ENCODE measurements at places on chromosomes 6 and 20. TPM values are rescaled to one million over a fixed set of nuclear protein-coding genes. Genes with fewer than 3 reads are reported as not detected.

DNA sequence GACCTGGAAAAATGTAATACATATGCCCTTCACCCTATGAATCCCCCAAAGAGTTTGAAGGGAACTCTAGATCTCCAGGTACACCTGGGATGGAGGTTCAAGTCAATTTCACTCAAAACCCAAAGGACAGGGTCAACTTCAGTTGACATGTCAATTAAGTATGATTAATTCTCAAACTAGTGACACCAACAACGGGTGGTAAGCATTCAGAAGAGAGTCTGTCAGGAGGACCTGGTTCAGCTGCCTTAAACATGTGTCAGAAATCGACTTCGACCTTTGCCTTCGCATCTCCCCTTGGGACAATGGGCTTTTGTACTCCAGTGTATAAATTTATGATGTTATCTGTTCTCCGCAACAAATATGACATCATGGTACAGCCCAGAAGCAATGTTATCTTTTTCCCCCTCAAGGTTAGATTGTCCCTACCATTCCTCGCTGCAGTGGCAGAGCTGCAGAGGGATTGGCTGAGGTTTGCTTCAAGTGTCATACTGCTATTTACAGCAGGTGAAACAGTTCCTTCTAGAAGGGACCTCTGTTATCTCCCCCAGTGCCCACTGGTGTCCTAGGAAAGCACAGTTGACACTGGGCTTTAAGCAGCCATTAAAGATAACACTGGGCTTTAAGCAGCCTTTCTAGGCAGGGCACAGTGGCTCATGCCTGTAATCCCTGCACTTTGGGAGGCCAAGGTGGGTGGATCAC lies 94.7 kb upstream of the SNX9 start:
- H3K36me3 ChIP-seq = no peaks in the 10 kb centered on the region
- H3K4me1 ChIP-seq = no peaks in the 10 kb centered on the region
- H3K27ac ChIP-seq = no peak overlapping the region
- no peak for DNase-seq
- H3K27me3 ChIP-seq = no peaks in the 10 kb centered on the region
- no peak overlapping the region for H3K4me3 ChIP-seq

- H3K4me3 ChIP-seq = no peak overlapping the region
- DNase-seq = no peak
- H3K36me3 ChIP-seq = no peaks in the 10 kb centered on the region
- no peaks in the 10 kb centered on the region for H3K27me3 ChIP-seq
- no peaks in the 10 kb centered on the region for H3K4me1 ChIP-seq
- H3K27ac ChIP-seq = peak overlapping the region; percentile 42
These were observed 49.6 kb downstream of the SLC2A12 start for GRCh38 chr6:134002821-134003220.

DNA sequence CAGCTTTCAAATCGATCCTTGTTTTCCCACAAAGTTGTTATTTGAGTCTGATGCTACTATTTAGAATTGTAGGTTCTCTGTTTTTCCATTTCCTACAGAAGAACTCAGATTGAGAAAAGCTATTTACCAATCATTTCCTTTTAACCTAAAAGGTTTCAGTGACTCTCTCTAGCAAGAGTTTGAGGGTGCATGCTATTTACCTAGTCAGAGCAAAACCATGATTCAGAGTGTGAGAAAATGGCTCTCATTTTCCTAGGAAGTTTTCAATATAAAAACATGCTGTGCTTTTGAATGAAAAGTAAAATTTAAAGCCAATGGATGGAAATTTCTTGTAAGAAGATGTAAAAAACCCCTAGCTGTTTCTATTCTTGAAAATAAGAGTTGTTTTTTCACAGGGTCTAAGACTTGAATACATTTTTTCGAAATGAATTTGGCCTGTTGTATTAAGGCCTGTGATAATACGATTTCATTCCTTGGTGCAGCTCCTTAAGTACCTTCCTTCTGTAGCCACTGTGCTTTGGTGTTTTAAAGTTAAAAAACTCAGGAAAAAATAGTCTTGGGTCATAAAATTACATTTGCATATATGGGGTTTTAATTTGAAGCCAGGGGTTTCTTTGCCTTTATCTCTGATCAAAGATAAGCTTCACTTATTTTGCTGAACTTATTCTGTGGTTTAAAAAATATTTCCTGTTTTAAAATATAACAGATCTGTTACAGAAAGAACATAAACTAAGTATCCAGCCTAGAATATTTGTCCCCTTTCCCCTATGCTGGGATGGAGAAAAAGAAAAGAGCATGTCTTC lies 18.0 kb upstream of the RSPH3 start:
- no peaks in the 10 kb centered on the region for H3K36me3 ChIP-seq
- H3K4me1 ChIP-seq = no peaks in the 10 kb centered on the region
- H3K27me3 ChIP-seq = no peaks in the 10 kb centered on the region
- no peak for DNase-seq
- no peak overlapping the region for H3K4me3 ChIP-seq
- no peak overlapping the region for H3K27ac ChIP-seq

DNA sequence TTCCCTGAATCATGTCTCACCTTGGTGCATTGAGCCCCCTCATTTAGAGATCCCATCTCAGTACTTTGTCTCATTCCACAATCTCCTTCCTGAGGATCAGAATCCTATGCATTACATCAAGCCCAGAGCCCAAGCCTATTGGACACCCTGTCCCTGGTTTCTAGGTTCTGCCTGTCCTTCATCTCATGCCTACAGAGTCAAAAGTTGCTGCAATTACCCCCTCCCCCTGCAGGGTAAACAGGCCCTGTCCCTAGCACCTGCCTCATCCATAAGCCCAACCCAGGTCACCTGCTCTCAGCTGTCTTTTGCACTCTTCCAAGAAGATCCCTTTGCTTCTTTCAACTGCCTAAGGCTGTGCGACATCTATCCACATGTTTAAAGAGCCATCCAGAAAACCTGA lies 93.9 kb downstream of the SPTLC3 start:
- no peaks in the 10 kb centered on the region for H3K4me1 ChIP-seq
- no peak for DNase-seq
- no peaks in the 10 kb centered on the region for H3K36me3 ChIP-seq
- no peak overlapping the region for H3K27ac ChIP-seq

DNA sequence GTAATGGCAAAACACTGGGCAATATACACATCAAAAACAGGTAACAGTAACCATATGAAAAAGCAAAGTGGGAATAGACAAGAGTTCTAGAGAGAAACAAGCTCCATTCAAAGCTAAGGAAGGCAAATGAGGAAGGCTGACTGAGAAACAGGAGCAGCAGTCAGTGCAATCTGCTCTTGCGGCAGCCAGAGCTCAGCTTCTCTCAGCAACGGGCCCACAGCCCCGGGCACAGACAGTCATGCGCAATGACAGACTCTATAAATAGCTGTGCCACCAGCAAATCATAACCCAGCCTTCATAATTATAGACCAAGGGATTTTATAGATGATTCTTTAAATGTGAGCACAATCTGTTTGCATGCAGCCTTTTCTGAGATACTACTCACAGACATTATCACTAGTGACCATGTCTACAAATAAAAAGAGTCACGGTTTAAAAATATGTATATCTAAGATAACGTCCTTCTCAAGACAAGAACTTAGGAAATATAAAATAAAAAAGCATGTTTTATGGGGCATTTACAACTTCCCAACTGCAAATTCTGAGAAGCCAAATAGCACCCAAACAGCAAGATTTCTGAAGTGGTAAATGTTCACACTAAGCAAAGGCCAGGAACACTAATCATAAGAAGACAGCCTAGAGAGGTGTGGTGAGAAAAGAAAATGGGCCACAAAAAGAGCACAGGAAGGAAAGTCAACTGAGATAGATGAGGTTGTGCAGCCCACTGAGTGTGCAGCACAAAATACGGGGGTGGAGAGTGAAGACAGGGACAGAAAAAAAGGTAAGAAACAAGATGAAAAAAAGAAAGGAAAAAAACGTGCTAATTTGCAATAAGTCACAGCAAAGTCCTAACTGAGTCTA lies 39.9 kb upstream of the BEND6 start:
- H3K36me3 ChIP-seq = no peaks in the 10 kb centered on the region
- H3K4me3 ChIP-seq = no peak overlapping the region
- H3K27me3 ChIP-seq = no peaks in the 10 kb centered on the region

- H3K4me3 ChIP-seq = peak overlapping the region; percentile 67
- H3K4me1 ChIP-seq = peaks cover 55% of the 10 kb centered on the region
- no peak for DNase-seq
- H3K27ac ChIP-seq = peak overlapping the region; percentile 16
These were observed 16.2 kb downstream of the FOXC1 start for GRCh38 chr6:1625794-1626435.

DNA sequence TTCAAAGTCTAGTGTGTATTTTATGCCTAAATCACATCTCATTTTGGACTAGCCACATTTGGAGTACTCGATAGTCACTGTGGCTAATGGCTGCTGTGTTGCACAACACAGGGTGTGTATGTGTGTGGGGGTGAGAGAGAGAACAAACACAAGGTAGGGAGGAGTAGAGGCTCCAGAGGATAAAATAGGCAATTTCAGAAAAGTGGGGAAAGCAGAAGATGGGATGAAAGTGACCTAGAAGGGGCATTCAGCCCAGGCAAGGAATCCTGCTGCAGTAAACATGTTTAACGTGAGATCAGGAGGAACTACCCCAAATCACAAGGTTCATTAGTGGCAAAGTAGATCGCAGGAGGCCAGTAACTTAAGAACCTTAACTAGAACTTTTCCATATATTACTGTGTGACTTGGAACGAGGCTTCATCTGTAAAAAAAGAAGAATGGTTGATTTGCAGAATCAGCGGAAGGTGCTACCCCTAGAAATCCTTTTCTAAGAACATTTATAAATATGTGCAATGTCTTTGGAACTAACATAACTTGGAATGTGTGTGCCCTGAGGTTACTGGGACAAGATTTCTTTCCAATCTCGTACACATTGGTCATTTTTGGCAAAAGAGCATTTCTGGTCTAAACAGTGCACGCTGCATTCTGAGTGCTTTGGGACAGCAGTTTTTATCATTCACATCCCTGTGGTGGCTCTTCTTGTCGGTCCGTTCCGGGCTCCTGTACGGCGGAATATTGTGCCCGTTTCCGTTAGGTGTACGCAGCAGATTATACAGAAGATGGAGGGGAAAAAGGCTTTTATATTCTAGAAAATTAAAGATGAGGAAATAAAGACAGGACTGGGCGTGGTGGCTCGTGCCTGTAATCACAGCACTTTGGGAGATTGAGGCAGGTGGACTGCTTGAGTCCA lies 2.6 kb downstream of the DUSP22 start:
- H3K27ac ChIP-seq = peak overlapping the region; percentile 97
- H3K4me3 ChIP-seq = no peak overlapping the region
- H3K36me3 ChIP-seq = no peaks in the 10 kb centered on the region
- no peaks in the 10 kb centered on the region for H3K27me3 ChIP-seq
- DNase-seq = no peak

DNA sequence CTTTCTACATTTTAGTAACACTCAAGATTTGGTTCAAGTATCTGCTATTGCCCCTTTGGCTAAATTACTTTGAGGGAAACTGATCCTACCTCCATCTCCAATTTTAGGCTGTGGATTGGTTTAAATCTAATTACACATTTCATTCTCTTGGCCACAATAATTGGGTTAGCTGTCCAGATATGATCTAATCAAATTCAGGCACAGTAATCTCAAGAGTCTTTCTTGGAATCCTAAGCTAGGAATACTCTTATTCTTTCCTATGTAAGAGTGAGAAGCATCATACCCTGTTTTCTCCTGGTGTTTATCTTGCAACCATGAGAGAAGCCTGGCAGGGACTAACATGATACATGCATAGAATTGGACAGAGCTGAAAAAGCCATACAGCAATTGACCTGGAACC lies 300.4 kb upstream of the MARCKS start:
- no peaks in the 10 kb centered on the region for H3K36me3 ChIP-seq
- no peaks in the 10 kb centered on the region for H3K4me1 ChIP-seq
- H3K4me3 ChIP-seq = no peak overlapping the region
- DNase-seq = no peak

- no peak overlapping the region for H3K4me3 ChIP-seq
- no peaks in the 10 kb centered on the region for H3K36me3 ChIP-seq
These were observed 101.7 kb downstream of the TULP4 start for GRCh38 chr6:158413814-158414565.

DNA sequence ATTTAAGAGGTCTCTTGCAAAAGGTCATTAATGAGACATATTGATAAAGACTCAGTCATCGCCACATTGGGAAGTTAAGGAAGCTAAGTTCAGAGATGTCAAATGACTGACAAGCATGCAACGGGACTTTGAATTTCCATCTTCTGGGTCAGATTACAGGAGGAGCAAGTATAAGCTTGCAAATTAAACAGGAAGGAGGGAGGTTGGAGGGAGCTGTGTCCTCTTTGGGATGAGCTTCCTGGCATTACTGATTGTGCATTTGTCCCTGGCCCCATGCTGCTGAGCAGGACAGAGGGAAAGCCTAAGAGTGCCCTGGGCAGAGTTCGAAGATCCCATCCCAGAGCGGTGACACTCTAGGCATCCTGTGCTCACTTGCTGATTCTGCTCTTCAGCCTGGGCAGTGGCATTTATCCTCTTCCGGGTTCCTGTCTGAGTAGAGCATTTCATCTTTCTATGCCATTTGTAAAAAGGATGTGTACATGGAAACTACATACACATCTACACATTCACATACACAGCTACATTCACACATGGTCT lies 40.5 kb downstream of the SLC22A1 start:
- no peaks in the 10 kb centered on the region for H3K27me3 ChIP-seq
- H3K4me1 ChIP-seq = no peaks in the 10 kb centered on the region
- no peak for DNase-seq
- no peak overlapping the region for H3K27ac ChIP-seq
- H3K4me3 ChIP-seq = no peak overlapping the region
- H3K36me3 ChIP-seq = no peaks in the 10 kb centered on the region

- H3K4me1 ChIP-seq = no peaks in the 10 kb centered on the region
- H3K27me3 ChIP-seq = no peaks in the 10 kb centered on the region
- H3K36me3 ChIP-seq = no peaks in the 10 kb centered on the region
These were observed 187.7 kb downstream of the AIG1 start for GRCh38 chr6:143248359-143248758.

DNA sequence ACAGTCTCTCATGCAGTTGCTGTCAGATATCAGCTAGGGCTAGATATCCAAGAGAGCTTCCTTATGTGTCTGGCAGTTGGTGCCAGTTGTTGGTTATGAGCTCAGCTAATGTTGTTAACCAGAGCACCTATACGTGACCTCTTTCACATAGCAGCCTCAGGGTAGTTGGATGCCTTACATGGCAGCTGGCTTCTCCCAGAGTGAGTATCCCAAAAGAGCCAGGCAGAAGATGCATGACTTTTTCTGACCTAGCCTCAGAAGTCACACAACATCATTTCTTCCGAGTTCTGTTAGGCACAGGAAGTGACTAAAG lies 175.7 kb downstream of the VEGFA start:
- no peak overlapping the region for H3K4me3 ChIP-seq
- DNase-seq = no peak
- no peak overlapping the region for H3K27ac ChIP-seq
- no peaks in the 10 kb centered on the region for H3K36me3 ChIP-seq

The DZANK1 gene
- 1.6 TPM for total RNA-seq

The RIPOR3 gene
- 73.0 TPM for total RNA-seq

The TMEM74B gene
- total RNA-seq = 0.44 TPM

The COQ3 gene
- total RNA-seq = 0.98 TPM

Data from tibial nerve (tissue), 4 donors.